ENCODE measurements at places on chromosomes 7 and 10.
A peak's percentile ranks its signal among the peaks of the same experiment; 100 is the strongest.

DNA sequence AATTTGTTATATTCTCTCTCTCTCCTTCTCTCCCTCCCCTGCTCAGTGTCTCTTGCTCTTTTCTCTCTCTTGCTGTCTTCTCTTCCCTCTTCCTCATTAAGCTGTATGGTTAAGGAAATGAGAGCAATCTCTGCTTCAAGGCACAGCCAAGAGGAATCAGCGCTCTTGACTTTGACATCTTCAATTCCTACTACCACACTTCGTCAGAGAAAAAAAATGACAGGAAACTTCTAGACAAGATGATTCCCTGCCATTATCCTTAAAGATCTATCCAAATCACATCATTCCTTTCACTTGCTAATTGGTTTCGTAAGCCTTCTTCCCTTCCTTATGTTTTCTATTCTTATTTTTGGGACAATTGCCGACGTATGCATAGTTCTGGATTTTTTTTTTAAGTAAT, 425.0 kb downstream of the KCNMA1 start:
- no peak for DNase-seq

DNA sequence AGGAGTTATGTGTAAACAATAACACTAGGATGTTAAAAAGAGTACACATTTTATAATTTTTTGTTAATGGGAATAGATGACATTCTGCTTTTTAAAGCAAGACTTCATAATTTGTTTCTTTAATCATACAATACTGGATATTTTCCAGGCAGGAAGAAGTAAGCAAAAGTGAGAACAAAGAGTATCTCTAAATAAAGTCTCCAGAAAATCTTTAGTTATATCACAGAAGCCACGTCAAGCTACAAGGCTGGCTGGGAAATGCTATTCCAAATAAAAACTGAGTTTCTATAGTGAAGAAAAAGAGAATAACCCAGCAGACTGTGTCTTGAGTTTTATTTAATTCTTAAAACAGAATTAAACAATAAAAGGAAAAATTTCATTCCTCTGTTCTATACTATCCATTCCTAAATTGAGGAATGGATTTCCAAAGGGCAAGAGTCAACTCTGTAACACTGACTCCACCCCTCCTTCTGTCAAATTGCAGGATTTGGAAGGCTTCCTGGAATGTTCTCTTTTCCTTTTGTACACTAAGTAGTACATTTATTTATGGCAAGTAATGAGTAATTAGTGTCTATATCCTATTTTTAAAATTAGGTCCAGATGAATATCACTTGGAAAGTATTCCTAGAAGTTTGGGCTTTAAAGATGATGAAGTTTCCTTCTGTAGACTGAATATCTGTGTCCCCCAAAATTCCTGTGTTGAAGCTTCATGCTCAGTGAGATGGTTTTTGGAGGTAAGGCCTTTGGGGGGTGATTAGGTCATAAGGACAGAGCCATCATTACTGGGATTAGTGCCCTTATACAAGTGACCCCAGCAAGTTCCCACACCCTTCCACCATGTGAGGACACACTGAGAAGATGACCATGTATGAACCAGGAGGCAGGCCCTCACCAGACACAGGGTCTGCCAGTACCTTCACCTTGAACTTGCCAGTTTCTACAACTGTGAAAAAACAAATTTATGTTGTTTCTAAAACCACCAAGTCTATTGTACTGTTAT, 290.9 kb downstream of the CRPPA start:
- no peak for DNase-seq

DNA sequence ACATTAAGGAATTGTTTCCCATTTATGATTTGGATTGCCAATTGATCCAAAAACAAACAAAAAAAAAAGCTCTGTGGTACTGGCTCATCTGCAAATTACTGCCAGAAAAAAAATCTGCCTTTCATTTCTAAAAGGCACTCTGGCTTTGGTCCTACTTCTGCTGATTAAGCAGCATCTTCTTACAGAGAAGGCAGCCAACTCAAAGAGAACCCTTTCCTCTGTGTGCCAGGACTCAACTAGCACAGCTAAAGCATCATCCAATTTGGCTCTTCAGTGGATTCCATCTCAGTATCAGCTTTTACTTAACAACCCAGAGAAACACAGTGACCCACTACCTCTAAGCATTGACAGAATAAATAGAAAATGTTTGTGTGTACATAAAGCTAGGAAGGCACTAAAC, 80.6 kb downstream of the GSAP start:
- peak; percentile 35 for DNase-seq

DNA sequence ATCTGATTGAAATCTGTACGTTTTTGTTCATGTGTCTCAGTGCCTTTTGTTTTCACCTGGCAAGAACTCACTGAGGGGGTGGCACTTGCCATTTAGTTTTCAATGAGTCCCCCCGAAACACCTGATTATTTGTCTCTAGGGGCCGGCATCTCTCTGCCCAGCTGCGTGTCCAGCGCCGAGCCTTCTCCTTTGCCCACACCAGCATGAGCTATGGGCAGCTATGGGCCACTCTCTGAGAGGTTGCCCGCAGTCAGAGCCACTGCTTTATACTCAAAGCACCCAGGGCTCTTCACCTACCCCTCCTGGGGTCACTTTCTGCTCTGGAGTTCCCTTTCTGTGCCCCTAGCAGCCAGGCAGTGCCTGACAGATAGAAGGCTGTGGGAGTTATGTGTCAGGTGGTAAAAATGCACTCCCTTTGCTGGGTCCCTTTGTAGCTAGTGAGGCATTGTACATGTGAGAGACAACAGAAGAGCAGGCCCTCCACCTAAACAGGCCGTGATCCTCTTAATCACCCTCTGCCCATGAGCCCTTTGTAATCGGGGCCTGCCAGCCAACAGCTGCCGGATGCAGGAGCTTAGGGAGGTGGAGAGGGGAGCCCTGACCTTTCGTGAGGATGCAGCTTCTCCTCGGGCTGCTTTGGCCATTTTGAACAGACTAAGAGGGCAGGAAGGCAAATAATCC, 133.1 kb upstream of the NPS start:
- no peak for DNase-seq

DNA sequence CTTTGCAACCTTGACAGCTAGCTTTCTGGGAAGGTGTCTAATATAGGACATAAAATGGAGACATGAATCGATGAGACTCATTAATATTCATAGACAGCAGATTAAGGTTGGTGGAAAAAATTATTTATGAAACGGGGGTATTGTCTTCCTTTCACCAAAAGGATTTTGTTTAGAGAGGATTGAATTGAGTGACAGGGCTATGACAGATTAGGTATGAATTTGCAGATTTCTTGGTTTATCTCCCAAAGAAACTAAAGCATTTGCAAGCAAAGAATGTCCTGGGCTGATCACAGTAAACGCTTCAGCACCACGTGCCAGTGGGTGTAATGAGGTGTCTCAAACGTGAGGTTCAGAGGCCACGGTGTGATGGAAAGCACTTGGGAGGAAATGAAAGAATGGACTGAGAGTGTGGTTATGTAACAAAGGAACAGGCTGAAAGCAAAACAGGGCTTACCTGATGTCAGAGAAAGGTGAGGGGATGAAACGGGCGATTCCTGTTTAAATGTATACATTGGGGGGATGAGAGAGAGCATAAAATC, 329.2 kb upstream of the NPVF start:
- no peak for DNase-seq

DNA sequence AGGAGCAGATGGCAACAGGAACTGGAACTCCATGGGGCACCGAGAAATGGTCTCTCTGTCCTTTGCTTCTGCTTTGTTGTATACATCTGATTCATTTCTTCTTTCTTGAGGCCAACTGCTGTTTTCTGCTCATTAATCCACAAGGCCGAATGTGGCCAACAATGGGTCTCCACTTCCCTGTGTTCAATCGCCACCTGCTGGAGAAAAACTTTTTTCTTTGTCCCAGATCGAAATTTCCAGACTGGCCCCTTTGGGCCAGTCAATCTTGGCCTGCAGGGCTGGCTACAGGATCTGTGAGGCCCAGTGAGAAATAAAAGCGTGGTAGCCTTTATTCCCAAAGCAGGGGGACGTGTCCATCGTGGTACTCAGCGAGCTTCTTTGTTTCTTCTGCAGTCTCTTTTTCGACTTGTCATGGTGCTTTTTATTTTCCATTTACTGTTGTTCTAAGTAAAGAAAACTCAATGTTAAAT, 58.8 kb downstream of the PARP12 start:
- DNase-seq: peak; percentile 33

GRCh38 chr7:96654630-96655188, 54.9 kb downstream of the SEM1 start:
- DNase-seq: no peak

DNA sequence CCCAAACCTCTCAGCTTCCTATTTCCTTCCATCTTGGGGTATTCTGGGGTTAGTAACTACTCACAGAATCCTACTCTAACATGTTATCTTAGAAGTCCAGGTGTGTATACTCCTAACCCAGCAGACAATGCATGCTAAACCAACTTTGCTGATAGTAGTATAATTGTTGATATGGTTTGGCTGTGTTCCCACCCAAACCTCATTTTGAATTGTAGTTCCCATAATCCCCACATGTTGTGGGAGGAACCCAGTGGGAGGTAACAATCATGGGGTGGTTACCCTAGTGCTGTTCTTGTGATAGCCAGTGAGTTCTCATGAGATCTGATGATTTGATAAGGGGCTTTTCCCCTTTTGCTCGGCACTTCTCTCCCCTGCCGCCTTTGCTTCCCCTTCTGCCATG, 135.1 kb downstream of the CHRM2 start:
- DNase-seq: no peak

DNA sequence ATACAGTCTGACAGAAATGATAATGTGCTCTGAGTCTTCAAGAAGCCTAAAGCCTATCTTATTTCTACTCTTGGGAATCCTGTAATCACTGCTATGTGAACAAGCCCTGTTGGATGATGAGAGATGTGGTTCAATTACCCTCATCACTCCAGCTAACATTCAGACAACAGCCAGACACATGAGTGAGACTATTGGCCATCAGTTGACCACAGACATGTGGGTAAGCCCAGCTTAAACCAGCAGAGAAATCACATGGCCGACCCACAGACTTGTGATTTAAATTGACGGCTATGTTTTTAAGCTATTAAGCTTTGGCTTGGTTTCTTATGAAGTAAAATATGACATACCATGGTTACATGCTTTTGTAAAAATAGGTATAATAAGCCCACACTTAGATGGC, 2.6 kb downstream of the MBL2 start:
- DNase-seq: no peak

GRCh38 chr7:18357691-18358090, 137.9 kb upstream of the HDAC9 start:
- DNase-seq: no peak

GRCh38 chr10:28217848-28218247, 85.0 kb downstream of the MPP7 start:
- peak; percentile 4 for DNase-seq

DNA sequence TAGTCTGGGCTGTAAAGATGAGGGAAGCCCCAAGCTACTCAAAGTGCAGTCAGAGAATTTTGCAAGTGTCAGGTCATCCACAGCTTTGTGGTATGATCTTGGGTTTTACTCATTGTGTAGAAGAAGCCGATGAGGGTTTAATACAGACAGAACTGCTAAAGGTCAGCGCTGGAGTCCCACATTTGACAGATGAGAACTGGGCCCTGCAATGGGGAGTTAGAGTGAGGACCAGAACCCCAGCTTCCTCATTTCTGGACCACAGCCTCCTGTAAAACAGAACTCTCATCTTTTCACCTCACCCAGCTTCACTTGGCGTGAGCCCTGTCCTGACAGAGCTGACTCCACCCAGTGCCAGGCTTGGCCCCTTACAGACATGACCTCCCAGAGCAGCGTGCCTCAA, 20.1 kb downstream of the LRRC20 start:
- no peak for DNase-seq

- no peak for DNase-seq
Observed at GRCh38 chr10:23445591-23445990, 6.7 kb downstream of the OTUD1 start.

DNA sequence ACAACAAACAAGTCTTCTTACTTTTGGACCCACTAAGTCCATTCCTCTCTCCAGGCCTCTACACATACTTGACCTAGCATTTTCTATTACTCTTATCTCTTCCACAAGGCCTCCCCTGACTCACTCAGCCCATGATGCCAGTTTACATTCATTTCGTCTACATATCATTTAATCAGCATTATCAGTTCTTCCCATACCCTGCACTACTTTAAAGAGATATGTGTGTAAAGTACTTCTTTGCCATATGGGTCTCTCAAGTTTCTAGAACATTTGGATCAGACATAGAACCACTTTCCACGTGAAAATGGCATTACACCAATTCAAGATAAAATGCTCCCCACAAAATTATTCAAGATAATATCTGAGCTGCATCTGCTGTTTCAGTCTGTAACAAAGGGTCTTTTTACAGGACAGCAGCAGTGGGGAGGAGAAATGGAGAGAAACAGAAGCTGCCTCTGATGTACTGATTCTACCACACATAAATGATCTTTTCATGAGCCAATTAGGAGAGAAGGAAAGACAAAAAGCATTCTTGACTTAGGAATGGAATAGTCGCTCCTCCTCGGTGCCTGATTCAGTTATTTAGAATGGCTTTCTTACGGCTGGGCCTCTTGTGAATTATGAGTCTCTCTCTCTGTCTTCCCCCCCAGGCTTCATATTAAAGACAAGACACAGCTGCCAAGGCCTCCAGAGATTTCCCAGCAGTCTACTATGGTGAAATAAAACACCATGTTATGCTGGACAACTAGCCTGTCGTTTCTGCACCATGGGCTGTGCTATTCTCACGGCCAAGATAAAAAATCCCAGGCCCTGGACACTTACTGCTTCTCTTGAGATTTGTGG, 46.9 kb upstream of the SEPTIN7 start:
- DNase-seq: no peak

GRCh38 chr7:157952841-157953645, 616.2 kb downstream of the DNAJB6 start:
- no peak for DNase-seq

DNA sequence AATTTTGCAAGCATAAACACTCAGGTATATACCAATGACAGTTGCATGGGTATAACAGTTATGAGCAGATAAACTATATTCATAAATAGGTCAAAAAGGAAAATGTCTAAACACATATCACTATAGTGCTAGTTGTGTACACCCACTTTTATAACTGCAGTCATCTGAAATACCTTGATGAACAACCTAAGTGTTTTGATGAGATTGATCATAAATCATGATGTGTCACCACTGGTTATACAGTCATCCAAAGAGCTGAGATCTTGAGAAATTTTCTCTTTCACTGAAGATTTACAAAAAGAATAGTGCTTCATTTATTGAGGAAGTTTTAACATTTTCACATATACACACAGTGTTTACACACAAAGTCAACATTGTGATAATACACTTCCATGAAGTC, 78.6 kb upstream of the SLC25A13 start:
- no peak for DNase-seq

DNA sequence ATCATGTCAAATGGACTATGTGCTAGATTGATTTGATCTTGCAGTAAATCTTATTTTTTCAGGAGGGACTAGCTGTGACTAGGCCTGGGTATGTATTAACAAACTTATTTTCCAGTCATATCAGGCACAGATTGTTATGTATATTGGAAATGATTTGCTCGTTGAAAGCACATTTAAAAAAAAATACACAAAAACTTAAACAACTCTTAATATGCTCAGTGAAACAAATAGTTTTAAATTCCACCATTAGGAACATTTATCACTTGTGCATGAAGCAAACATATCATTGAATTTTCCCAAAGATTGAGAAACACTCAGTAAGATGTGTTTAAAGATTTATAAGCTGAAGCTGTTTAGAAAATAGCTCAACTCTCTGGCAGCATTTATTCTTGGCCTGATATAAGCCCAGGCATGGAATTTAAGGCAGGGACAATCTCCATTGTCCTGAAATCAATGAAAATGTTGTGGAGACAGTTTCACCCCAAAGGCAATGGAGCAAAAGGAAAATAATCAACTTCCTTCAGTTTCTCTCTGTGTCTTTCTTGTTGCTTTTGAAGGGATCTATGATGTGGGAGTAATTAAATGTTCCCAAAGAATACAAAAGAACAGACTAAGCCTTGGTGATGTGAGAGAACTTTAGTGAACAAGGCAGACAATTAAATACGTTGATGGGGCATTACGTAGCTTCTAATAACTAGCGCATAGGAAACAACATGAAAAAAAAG, 250.3 kb downstream of the GPR37 start:
- no peak for DNase-seq
